ENCODE measurements at places on chromosomes 7 and 10.

DNA sequence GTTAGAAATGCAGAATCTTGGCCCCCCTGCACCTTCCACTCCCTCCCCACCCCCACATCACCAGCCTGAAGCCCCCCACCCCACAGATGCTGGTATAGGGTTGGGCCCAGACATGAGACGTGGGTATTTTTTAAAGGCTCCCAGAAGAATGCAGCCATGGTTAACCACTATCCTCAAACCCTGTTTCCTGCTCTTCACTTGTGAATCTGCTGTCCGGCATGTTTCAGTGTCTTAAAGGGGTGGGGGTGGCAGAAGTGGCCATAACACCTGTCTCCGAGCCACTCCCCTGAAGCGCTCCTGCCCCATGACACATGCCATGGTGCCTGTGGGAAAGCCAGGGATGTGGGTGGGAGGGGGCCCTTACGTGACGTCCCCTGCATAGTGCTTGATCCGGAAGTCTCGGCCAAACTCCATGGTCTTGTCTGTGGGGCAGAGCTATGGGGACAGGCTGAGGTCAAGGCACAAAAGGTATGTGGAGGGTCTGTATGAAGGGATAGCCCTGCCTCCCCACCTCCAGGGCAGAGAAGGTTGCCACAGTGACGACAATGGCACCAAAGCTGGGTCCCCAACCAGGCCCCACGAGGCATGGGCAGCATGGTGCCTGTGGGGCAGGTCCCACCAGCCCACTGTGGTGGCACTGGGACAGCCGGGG, 9.6 kb downstream of the MYO1G start:
- no peak for DNase-seq

DNA sequence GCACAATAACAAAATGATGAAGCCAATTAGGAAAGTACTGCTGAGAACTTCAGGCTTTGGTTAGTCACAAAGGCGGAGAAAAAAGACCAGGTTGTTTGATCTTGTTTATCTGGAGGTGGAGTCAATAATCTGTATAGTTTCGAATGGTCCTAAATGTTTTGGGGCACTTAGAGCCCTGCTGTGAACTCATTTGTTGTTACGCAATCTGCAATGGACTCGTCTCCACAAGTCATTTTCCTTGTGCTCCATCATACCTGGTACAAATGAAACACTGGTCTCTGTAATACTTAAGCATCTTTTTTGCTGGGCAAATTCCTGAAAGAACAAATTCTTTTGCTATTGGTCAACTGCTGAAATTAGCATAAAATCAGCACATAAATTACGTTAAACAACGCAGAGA, 430.5 kb downstream of the GATA3 start:
- no peak for DNase-seq

DNA sequence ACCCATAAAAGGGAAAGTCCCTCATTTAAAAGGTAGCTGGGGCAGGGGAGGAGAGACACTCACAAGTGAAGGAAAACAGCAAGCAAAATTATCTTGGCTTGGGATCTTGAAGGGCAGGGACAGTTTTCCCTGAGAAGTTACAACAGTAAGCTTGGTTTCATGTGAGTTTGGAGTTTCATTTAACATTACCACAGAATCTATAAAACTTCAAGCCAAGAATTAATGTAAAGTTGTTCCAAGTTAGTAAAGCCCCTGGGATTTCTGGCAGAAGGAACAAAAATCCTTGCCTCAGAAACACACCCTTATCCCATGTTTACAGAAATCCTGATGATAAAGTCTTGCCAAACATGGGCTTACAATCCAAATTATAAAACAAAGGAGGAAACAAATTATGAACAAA, 19.2 kb downstream of the CRPPA start:
- DNase-seq = no peak

DNA sequence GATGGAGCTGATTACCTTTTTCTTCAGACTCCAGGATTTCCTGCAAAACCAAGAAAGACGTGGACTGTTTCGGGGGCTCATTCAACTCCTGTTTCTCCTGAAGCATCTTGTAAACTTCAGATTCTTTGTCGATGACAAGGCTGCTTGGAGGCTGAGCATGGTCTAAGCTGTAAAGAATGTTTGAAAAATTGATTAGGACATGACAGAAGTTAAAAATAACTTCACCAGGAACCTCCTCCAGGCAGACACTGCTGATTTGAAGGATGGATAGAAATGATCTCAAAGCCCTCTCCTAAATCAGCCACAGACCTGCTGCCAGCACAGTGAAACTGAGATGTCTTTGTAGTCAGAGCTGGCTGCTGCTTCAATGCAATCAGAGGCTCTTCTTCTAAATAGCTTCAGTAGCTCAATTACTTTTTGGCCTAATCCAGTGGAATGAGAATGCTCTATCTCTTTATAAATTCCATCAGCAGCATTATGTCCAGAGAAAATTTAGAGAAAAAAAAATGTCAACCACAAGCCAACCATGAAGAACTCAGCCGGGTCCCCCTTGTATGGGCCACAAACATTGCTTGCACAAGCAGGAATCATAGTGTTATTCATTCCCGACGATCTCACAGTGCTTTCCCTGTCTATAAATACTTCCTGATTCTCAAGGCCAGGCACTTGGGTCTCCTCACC, 43.5 kb downstream of the PDLIM1 start:
- no peak for DNase-seq

DNA sequence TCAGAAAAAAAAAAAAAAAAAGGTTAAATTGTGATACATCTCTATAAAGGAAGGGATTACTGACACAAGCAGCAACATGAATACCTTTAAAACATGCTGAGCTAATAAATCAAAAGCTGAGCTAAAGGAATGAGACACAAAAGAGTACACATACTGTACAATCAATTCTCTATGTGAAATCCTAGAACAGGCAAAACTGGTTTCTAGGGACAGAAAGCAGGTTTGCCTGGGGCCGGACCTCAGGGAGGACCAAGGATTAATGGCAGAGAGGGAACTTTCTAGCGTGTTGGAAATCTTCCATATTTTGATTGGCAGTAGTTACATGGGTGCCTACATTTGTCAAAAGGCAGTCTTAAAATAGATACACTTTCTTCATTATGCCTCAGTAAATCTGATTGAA, 52.5 kb downstream of the KLRG2 start:
- DNase-seq = no peak

DNA sequence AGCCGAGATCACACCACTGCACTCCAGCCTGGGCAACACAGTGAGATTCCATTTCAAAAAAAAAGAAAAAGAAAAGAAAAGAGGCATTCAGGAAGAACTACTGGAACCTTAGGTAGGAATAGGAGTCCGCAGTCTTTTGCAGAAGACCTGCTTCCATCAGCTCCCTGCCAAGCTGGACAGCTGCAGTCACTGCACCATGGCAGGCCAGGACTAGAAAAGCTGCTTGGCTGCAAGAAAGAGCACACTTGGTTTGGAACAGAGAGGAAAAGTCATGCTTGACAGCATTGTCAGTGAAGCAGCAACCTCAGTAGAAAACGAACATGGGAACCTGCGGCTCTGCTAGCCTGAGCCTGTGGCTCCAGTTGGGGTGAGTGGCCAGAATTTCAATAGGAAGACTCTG, 104.3 kb downstream of the MARCHF5 start:
- DNase-seq = no peak

GRCh38 chr7:2729031-2729892, 41.3 kb downstream of the AMZ1 start:
- DNase-seq = no peak

- DNase-seq = no peak
Observed at GRCh38 chr7:127239814-127240213, 12.9 kb downstream of the GRM8 start.

DNA sequence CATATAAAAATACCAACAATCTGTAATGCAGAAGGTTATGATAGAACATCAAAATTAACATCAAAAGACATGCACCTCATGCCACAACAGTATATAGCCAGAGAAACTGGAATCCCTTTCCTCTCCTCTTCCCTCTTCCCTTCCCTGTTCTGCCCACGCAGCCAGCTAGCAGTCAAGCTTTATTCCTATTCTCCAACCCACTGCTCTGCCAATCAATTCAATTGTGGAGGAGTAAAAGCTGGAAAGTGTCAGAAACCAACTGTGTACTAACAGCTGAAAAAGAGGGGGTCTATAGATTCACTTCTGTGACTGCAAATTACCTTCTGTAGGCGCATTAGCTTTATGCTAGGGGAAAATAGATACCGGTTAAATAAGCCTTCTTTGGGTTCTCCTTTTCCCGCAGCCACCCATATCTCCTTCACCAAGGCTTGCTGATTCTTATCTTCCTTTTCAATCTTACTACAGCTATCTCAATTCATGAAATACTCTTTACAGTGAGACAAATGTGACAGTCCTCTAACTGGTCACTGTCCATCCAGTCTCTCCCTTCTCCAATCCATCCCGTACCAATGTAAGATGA, 16.3 kb downstream of the ABI1 start:
- DNase-seq = no peak

DNA sequence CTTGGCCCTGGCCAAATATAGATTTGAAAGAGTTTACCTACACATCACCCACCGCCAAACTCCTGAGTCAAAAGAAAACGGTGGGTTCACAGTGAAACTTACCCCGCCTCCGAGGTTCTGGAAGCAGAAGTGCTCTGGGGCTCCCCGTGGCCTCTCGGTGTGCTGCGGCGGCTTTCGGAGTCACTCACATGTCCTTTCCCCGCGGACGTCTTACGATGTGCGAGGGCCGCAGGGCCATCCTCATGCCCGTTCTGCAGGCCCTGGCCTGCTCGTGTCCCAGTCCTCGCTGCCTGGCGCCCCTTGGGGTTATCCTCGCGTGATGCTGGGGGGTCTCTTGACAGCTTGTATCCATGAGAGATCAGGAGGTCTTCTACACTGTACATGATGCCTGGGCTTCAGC, 12.0 kb downstream of the JCAD start:
- DNase-seq = no peak

DNA sequence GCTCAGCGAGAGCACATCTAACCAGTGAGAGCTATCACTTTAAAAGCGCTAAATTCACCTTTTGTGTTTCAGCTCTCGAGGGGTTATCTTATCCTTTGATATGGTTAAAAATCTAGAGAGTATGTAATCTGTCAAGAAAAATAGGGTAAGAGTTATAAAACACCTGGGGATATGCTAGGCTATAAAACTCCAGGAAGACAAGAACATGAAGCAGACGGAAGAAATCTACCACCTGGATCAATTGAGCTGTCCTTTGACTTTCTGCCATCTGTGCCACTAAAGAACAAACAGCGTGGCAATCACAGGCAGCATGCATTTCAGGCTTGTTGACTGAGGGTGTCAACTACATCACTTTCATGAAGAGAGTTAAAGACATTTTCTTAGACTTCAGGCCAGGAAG, 83.1 kb downstream of the ZNF248 start:
- no peak for DNase-seq

Measured in activated naive CD4-positive, alpha-beta T cell (primary cell).